ENCODE measurements at places on chromosomes 5 and 9.
A peak's percentile ranks its signal among the peaks of the same experiment; 100 is the strongest.

- DNase-seq: peak; percentile 33
Measured at GRCh38 chr5:103938146-103938695, 375.6 kb upstream of the NUDT12 start.

GRCh38 chr9:76417394-76417793 is 23.2 kb upstream of the RFK start:
- DNase-seq: no peak

DNA sequence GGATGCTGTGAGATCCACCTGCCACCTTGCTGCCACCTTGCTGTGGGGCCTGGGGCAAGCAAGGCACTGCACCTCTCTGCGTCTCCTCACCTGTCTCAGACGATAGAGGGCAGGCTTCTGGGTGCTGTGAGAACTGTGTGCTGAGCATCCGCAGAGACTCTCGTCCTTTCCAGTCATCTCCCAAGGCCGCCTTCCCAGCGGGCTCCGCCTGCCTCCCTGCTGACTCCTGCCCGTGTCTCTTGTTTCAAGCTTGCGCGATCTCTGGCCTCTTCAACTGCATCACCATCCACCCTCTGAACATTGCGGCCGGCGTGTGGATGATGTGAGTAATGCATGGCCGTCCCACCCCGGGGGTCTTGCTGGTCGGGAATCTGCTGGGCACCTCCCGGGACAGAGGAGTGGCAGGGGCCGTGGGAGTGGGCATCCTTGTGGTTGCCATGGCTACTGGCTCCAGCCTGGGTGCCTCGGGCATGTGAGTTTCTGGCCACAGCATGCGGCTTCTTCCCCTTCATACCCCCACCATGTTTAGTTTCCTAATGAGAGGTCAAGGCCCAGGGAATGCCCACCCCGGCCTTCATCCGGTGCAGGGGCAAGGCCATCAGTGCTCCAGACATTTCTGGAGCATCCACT is 3.6 kb downstream of the CACFD1 start:
- no peak for DNase-seq

GRCh38 chr5:139494256-139494655 is 11.7 kb upstream of the STING1 start:
- no peak for DNase-seq

DNA sequence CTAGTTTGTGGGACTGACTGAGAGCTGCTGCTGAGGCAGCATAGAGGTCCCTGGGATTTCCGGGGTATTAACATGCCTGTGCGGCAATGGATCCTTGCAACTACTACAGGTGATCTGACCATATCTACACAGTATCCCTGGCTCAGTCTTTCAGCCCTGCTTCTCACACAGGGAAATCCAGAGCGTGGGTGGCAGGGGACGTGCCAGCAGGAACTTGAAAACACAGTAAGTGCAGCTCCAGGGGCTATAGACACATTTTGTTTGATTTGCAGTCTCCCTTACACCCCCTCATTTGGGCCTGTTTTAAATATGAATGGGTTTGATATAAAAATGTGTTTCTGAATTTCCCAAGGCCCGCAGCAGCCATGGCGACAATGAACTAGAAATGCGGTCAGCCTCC is 209.5 kb downstream of the DCP2 start:
- no peak for DNase-seq

GRCh38 chr5:179731791-179732411 is 721 bp upstream of the MAML1 start:
- peak; percentile 63 for DNase-seq

- DNase-seq: no peak
Measured at GRCh38 chr9:120710110-120710981, 3.9 kb downstream of the MEGF9 start.

DNA sequence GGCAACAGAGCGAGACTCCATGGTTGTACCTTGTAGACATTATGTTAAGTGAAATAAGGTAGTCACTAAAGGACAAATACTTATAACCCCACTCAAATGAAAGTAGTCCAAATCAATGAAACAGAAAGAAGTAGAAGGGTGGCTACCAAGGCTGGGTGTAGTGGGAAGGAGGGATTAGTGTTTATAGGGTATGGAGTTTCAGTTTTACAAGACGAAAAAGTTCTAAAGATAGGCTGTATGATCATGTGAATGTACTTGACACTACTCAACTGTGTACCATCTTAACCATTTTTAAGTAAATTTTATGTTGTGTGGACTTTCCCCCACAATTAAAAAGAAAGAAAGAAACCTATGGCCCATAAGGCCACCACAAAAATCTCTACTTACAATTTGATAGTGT is 32.2 kb downstream of the ALDH7A1 start:
- no peak for DNase-seq

DNA sequence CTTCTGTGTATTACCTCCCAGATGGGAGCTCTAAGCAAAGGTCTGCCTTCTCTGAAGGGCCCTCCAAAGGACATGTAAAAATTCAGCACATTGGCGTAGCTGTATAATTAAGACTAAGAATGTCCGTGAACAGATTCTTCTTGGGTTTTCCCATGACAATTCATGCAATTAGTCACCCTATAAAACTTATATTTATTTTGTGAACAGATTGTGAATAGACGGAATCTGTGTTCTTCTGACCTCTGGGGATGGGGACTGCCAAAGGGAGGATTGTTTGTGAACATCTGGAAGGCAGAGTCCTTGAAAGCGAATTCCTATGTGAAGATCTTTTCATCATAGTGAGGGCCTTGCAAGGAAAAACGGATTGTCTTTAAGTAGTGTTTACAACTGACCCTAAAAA is 111.3 kb downstream of the EGFLAM start:
- DNase-seq: no peak

DNA sequence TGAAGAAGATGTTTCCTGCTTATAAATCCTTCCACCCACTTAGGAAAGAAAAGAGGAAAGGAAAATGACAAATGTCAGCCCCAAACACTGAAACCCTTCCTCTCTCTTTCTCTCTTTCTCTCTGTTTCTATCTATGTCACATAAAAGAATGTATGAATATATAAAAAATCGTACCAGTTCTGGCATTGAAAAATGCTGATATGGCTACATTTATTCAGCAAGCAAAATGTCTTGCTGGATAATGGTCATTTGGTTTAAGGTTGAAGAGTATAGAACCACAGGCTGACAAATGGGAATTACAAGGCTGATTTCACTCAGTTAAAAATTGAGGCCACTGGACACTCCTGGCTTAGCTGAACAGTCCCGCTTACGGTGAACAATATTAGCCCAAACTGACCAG is 335.9 kb downstream of the PARP8 start:
- DNase-seq: no peak

- DNase-seq: no peak
Measured at GRCh38 chr9:132231019-132231701, 69.3 kb downstream of the NTNG2 start.

DNA sequence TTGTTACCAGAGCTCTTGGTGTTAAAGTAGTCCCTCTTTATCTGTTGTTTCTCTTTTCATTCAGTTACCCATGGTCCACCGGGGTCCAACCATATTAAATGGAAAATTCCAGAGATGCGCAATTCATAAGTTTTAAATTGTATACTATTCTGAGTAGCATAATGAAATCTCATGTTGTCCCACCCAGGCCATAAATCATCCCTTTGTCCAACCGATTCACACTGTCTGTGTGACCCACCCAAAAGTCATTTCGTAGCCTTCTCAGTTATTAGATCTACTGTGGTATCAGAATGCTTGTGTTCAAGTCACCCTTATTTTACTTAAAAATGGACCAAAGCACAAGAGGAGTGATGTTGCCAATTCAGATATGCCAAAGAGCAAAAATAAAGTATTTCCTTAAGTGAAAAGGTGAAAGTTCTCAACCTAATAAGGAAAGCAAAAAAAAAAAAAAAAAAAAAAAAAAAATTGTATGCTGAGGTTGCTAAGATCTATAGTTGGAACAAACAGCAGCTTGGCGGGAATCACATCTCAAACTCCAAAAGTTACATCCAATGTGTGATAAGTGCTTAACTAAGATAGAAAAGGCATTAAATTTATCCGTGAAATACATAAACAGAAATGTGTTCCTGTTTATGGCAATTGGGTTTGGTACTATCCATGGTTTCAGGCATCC is 106.8 kb upstream of the GPBP1 start:
- DNase-seq: no peak

DNA sequence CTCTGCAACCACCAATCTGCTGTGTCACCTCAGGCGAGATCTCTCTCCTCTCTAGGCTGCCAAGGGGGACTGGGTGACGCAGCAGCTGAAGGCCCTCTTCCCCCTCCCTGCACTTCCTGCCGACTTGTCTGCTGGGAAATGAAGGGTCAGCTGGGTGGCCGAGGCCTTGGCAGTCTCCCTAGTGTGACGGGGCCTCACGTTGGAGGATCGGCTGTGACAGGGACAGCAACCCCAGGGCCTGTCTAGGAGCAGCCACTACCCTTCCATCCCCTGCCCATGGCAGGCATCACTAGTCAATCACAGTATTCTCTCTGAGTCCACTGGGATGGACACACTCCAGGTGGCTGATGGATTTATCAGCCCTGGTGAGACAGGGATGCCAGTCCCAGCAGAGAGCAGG is 107.3 kb upstream of the SARDH start:
- no peak for DNase-seq

DNA sequence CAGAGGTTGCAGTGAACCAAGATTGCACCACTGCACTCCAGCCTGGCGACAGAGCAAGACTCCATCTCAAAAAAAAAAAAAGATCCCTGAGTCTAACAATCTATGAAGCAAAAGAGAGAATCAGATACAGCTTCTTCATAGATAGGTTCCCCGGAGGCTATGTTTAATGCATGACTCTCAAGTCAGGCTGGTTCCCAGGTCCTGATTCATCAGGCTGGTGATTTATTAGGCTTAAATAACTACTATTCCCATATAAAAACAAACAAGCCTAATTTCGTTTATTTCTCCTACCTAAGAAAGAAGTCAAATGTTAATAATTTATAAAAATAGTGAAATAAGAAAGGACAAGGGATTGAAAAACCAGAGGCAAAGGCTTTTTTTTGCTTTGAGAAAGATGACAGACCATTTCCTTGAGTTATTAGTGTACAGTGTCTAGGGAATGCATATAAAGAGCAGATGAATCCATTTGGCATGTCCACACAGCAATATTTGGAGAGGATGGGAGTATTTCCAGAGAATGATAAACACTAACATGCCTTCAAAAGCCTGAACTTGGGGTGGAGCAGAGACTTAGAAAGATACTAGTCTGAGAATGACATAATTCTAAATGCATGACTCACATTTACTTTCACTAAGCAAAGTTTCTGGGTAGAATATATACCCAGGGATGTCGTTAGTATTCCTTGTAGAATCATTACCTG is 115.3 kb downstream of the NREP start:
- peak; percentile 56 for DNase-seq

- DNase-seq: no peak
Measured at GRCh38 chr5:95892784-95893354, 68.8 kb downstream of the ELL2 start.

GRCh38 chr9:16645970-16646369 is 224.5 kb downstream of the BNC2 start:
- no peak for DNase-seq

- DNase-seq: no peak
Measured at GRCh38 chr5:37424441-37424840, 45.3 kb downstream of the WDR70 start.

GRCh38 chr9:70263421-70263820 is 4.6 kb downstream of the SMC5 start:
- DNase-seq: no peak

- DNase-seq: no peak
Measured at GRCh38 chr5:88845081-88845697, 37.8 kb downstream of the MEF2C start.

- no peak for DNase-seq
Measured at GRCh38 chr9:23290973-23291372, 535.1 kb downstream of the ELAVL2 start.

DNA sequence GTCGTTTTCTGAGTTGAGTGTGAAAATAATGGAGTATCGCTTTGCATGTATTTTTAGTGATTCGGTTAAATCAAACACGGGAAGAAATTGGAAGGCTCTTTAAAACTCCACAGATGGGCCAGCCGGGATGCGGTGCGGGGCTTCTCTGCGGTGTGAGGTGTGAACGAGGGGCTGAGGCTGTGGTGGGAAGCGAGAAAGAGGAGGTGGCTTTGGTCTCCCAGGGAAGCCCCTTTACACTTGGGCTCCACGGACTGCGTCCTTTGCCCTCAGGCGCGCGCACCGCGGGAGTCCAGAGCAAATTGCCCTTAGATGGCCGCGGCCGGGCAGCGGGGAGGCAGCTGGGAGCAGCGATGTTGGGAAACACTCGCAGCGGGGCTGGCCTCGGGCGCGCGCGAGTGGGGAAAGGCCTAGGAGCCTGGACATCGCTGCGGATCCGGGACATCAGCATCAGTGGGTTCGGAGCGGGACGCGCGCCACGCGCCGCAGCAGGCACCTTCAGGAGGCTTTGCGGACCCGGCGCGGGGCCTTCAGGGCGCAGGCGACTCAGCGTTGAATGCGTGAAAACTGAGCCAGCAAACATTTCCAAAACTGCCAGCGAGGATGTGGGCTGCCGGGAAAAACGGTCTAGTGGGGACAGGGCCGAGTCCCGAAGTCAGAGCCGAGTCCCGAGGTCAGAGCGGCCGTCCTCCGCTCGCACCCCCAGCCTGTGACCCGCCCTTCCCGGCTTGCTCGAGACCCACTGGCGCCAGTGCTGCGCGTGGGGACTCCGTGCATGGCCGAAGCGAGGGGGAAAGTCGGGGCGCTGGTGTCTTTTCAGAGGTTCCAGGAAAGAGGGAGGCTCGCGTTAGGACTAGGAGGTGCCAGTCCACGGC is 6.5 kb downstream of the IRX1 start:
- no peak for DNase-seq

DNA sequence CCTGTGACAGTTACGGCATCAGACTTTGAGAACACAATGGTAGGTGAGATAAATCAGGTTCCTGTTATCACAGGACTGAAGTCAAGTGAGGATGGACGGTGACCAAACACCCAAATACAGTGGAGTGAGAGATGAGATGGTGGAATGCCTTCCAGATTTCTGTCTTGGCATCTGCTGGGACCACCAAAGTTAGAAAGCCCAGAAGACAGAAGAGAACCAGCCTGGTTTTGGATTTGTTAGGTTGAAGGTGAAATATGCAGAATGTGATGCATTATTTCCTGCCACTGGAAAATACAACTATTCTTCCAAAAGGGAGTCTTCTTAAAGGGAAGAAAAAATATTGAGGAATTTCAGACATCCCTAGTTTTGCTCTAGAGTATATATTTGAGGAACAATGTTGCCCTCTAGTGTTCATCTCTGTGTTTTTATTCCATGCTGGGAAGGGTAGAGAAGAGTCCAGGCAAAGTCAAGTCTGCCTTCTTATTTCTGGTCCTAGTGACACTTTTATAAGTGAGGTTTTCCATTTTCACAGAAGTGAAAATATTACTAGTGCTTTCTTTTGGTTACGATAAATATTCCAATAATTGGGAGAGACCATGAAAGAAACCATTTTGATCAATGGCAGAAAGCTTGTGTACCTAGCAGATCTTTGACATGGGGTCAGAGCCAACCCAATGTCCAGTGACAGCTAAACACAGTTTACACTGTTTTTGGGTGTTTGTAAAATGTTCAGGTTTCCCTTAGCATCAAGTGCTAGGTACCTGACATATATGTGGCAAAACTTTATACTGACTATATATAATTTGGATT is 142.3 kb upstream of the ANKH start:
- peak; percentile 41 for DNase-seq
